Thyroid gland (tissue), 4 donors: ENCODE measurements at places on chromosomes 5 and 9. TPM values are rescaled to one million over a fixed set of nuclear protein-coding genes. Genes with fewer than 3 reads are reported as not detected.

Gene TMEM215
- total RNA-seq = not detected

Gene ELAVL2
- total RNA-seq = 0.24 TPM

GRCh38 chr5:3009605-3010004 is 258.1 kb upstream of the IRX2 start:
- no peaks in the 10 kb centered on the region for H3K27me3 ChIP-seq
- no peaks in the 10 kb centered on the region for H3K36me3 ChIP-seq
- no peak overlapping the region for H3K4me3 ChIP-seq
- no peak for DNase-seq
- no peaks in the 10 kb centered on the region for H3K4me1 ChIP-seq
- no peak overlapping the region for H3K27ac ChIP-seq

- no peak overlapping the region for H3K27ac ChIP-seq
- H3K4me1 ChIP-seq = no peaks in the 10 kb centered on the region
- H3K4me3 ChIP-seq = no peak overlapping the region
Measured at GRCh38 chr5:99788482-99788881, 746.7 kb upstream of the FAM174A start.
